ENCODE measurements at places on chromosomes 5 and 9.

DNA sequence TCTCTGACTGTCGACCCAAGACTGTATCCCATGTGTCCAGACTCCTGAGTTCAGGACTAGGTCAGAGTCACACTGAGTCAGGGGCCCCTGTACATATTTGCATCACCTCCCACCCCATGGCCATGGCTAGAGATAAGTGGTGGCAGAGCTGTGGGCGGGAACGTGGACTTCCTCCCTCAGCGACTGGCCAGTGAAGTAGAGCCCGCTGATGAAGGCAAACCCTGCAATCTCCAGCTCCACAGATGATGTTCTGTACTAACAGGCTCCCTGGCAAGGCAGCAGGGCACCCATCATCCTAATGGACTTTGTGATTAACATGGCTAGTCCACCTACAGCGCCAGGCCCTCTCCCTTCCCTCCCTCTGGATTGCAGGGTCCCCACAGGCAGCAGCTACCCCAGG lies 110.5 kb upstream of the LRRTM2 start:
- no peak for DNase-seq

GRCh38 chr9:108053555-108054061 lies 564.0 kb upstream of the KLF4 start:
- no peak for DNase-seq

- no peak for DNase-seq
These were observed 295.9 kb upstream of the ZNF608 start for GRCh38 chr5:125042261-125042890.

- DNase-seq, result no peak
These were observed 31.8 kb downstream of the FAXDC2 start for GRCh38 chr5:154818471-154819116.

DNA sequence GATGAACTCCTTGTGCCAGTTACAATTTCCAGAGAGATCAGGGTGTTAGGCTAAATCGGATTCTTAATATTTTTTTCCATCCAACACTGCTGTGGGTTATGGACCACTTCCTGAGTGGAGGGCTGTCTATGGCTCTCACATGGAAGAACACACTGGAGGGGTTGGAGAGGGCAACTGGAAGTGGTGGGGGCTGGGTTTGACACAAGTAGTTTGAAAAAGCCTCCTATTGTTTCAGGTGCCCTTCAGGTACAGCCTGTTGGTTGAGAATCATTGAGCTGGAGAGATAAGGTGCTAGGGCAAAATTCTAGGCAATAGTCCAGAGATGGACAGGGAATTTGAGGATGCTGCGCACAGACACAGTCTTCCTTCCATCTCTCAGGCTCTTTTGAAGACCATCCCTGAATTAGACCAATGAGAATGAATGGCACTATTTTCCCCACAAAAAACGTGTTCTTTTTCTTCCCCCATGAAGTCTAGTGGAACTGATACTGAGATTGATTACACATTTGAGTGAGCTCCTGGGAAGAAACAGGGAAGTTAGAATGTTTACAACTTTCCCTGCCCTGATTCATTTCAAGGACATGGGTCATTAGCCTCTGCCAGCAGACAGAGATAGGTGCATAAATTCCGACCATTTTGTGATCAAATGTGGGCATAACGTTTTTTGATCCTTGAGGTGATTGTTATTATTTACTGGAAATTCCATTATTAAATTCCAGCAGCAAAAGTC lies 87.7 kb downstream of the ACER2 start:
- no peak for DNase-seq

GRCh38 chr9:122392714-122393113 lies 21.9 kb downstream of the PTGS1 start:
- no peak for DNase-seq

GRCh38 chr5:34655354-34655991 lies 655 bp upstream of the RAI14 start:
- no peak for DNase-seq

GRCh38 chr9:111914749-111915424 lies 18.3 kb downstream of the UGCG start:
- DNase-seq, result no peak

DNA sequence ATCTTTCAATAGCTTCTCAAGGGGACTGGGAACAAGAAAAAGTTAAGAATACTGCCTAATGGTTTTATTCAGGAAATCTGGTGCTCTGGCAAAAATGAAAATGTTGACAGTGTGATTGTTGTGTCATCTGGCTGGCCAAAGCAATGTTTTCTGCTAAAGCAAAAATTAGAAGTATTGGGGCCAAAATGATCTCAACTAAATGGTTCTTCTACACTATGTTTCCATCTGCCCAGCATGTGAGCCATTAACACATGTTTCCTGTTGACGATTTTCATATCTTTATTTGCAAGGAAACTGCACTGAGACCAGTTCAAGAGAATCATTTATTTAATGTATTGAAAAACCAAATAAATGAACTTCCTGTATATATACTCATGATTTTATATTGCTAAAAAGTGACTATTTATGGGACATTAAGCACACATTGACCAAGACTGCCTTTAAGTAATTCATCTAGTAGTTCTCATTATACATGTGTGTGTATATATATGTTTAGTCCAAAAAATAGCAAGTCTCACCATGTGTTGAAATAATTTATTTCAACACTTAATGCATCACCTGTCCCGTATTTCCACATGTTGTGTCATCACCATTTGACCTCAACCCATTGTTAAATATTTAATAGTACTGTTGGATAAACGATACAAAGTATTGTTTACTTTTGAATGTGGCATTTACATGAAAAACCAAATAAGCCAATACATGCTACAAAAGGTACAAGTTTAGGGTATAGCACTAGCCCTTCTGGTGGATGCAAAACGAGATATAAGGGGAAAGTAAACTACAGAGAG lies 7.5 kb upstream of the FST start:
- no peak for DNase-seq

- no peak for DNase-seq
These were observed 98.9 kb downstream of the CFAP95 start for GRCh38 chr9:69919461-69920061.

- no peak for DNase-seq
These were observed 25.7 kb upstream of the GCNT4 start for GRCh38 chr5:75078027-75078426.

GRCh38 chr9:128429513-128430086 lies 8.9 kb downstream of the CERCAM start:
- DNase-seq, result no peak

DNA sequence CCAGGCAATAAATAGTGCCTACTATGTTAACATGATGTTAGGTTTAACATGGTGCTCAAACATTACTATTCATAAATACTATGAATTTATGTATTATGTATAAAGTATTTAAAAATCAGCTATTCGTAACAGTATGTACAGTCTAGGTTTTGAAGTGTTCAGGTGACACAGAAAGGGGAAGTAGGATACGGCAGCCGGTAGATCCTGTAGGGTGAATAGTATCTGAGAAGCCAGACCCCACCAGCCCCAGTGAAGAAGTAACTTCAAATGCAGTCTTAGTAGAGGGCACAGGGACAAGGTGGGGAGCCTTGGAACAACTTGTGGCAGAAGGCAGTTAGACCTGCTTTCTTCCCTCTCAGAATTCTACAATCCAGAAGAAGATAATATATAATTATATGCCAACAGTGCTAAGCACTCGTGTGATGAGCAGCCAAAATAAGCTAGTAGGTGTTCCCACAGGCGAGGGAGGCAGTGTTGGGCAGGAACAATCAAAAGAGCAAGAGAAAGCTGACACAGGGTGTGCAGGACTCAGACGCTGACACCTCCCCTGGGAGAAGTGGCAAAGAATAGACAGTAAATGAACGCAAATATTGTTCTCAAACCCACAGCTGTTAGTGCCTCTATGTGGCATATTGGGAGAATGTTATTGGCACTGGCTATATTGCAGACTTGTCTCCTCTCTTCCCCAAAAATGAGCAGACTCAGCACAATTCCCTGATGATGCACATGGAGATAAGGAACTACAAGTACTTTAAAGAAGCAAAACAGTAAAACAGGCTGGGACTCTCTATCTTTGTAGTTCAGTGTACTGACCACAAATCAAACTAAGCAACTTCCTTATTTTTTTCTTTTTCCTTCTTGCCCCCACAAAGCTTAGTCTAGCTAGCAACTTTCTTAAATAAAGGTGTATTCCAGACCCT lies 4.6 kb downstream of the ZNF367 start:
- DNase-seq, result no peak

- no peak for DNase-seq
These were observed 94.6 kb downstream of the EFNA5 start for GRCh38 chr5:107576155-107576554.

GRCh38 chr5:96128204-96128864 lies 166.7 kb upstream of the ELL2 start:
- DNase-seq, result no peak

- DNase-seq, result no peak
These were observed 470.6 kb upstream of the MPDZ start for GRCh38 chr9:13750061-13750460.

DNA sequence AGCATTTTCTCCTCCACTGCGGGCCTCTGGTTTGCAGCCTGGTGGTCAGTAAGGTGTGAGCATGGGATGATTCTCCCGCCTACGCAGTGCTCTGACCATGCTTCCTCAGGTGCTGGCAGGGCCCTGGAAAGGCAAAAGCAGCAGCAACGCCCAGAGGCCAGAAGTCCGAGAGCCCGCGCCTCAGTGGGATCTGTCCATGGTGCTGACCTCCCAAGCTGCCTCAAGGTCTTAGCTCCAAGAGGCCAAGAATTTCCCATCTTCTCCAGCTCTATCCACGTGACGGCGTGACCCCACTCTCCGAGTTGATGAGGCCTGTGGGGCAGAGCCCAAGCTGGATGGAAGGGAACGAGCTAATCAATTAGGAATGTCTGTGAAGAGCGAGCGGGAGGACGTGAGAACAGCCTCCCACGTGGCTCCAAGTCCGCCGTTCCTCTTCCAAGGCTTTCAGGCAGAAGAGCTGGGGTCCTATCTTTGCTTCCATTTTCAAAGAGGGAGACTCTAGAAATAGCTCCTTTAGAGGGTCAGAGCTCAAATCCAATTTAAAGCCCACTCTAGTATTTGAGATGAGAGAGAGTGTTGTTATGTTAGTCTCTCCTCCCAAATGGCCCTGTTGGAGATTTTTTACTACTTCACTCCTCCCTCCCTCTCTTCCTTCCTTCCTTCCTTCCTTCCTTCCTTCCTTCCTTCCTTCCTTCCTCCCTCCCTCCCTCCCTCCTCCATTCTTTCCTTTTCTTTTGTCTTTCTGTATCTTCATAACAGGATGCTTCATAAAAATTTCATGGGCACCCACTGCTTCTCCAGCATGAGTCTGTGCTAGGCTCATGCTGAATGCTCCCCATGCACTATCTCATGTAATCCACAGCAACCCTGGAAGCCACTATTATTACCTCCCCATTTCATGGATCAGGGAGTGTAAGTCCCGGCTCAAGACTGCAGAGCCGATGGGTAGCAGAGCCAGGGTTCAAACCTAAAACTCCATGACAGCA lies 69.3 kb downstream of the OLFM1 start:
- DNase-seq, result no peak

- no peak for DNase-seq
These were observed 52.4 kb downstream of the ERGIC1 start for GRCh38 chr5:172886476-172886875.

- DNase-seq, result no peak
These were observed 597 bp downstream of the SLC31A1 start for GRCh38 chr9:113221800-113222481.

GRCh38 chr5:172178301-172178987 lies 9.6 kb downstream of the STK10 start:
- no peak for DNase-seq

GRCh38 chr5:99317136-99317535 lies 388.3 kb upstream of the CHD1 start:
- DNase-seq, result no peak

DNA sequence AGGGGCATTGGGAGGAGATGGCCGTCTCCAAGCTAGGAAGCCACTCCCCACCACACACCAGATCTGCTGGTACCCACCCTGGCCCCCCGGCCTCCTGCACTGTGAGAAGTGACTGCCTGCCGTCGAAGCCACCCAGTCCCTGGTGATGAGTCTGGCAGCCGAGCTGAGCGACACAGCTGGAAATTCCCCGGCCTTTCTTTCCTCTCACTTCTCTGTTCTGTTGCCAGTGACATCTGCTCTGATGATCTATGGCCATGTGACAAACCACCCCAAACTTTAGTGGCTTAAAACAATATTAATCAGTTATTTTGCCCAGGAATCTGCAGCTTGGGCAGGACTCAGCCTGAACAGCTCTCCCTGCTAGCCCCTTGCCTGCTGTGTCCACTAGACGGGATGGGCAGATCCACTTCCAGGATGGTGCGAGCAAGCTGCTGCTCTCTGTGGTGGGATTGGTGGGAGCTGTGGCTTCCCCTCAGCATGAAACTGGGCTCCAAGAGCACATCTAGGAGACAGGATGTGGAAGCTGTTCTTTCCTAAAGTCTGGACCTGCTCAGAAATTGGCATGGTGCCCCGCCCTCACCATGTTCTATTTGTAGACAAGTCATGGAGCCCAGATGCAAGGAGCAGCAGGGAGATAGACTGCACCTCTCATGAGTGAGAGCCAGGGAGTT lies 211.2 kb downstream of the GADD45G start:
- no peak for DNase-seq

GRCh38 chr5:173281910-173282309 lies 46.3 kb downstream of the STC2 start:
- no peak for DNase-seq

- no peak for DNase-seq
These were observed 687 bp downstream of the LYSMD3 start for GRCh38 chr5:90528601-90529193.

GRCh38 chr9:36873247-36873875 lies 160.7 kb downstream of the PAX5 start:
- DNase-seq, result peak; percentile 44

GRCh38 chr9:17764306-17764705 lies 185.4 kb downstream of the SH3GL2 start:
- no peak for DNase-seq

DNA sequence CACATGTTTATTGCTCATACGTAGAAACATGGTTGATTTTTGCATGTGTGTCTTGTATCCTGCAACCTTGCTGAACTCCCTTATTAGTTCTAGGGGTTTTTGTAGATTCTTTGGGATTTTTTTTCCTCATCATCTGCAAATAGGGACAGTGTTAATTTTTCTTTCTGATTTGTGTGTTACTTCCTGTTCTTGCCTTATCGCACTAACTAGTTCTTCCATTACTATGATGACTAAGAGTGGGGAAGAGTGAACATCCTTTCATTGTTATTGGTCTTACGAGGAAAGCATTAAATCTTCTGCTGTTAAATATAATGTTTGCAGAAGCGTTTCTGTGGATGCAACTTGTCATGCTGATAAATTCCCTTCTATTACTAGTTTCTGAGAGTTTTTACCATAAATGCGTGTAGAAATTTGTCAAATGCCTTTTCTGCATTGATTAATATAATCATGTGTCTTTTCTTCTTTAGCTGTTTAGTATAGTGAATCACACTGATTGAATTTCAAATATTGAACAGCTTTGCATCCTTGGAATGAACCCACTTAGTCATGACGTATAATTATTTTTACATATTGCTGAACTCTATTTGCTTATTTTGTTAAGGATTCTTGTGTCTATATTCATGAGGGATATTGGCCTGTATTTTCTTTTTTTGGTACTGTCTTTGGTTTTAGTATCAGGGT lies 32.1 kb upstream of the RNF130 start:
- no peak for DNase-seq

DNA sequence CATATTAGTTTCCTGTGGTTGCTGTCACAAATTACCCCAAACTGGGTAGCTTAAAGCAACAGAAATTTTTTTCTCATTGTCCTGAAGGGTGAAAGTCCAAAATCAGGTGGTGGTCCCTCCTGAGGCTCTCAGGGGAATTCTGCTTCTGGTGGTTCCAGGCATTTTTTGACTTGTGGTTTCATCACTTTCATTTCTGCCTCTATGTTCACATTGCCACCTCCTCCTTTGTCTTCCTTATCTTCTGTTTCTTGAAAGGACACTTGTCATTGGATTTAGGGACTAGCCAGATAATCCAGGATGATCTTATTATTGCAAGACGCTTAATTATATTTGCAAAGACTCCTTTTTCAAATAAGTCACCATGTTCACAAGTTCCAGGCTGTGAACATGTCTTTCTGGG lies 43.2 kb downstream of the KCNMB1 start:
- no peak for DNase-seq

Data from stimulated activated CD8-positive, alpha-beta memory T cell treated with anti-CD3 and anti-CD28 coated beads, Interleukin-4, amount 100 ng/mL, for 1 hour (primary cell).